ENCODE measurements at places on chromosomes 7 and 10.
A peak's percentile ranks its signal among the peaks of the same experiment; 100 is the strongest.

DNA sequence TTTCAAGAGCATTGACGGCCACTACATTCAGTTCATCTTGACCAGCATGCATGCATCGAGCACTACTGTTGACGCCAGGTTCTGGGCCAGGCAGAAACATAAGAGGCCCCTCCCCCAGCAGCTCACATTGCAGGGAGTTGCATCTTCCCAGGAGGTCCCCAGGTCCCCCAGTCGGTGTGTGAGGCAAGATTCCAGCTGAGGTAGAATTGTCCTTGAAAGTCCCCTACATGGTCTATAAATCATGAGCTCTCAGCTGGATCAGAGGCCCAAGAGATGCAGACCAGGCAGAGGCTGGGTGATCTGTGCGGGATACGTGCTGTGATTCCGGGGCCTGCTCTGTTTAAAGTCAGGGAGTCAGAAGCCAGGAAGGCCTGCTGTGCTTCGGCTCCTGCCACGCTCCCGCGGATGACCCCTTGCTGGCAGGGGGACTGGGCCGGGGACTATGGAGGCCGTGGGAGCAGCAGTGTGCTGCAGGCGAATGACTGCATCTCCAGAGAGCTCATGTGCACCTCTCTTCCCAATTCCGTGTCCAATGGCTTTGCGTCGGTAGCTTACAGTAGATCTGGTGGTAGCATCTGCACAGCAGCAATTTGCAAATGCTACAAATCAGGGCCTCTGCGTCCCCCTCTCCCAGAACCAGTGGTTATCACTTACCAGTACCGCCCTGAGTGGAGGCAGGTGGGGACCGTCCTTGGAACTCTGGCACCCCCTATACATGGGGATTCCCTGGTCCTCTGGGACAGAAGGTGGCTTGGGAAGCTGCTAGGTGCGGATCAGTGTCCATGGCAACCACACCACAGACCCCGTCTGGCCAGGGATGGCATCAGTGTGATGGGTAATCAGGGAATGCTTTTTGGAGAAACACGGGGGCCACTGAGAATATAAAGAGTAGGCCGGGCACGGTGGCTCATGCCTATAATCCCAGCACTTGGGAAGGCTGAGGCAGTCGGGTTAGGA is 93.6 kb downstream of the RGS10 start:
- no peak for DNase-seq

- DNase-seq = no peak
Observed at GRCh38 chr7:132996581-132997242, 85.2 kb downstream of the CHCHD3 start.

DNA sequence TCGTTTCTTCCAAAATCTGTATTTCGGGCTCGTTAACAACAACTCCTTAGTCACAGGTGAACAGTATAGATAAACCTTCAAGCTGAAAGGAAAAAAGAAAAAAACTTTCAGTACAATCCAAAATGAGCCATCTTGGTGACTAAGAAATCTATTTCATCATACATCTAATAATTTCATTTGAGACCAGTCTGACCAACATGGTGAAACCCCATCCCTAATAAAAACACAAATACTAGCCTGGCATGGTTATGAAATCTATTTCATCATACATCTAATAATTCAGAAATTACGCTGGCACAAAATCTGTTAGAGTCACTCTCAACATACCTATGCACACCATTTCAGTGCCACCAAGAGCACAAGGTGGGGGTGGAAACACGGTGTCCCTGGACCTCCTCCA is 8.8 kb downstream of the DCLRE1C start:
- no peak for DNase-seq

DNA sequence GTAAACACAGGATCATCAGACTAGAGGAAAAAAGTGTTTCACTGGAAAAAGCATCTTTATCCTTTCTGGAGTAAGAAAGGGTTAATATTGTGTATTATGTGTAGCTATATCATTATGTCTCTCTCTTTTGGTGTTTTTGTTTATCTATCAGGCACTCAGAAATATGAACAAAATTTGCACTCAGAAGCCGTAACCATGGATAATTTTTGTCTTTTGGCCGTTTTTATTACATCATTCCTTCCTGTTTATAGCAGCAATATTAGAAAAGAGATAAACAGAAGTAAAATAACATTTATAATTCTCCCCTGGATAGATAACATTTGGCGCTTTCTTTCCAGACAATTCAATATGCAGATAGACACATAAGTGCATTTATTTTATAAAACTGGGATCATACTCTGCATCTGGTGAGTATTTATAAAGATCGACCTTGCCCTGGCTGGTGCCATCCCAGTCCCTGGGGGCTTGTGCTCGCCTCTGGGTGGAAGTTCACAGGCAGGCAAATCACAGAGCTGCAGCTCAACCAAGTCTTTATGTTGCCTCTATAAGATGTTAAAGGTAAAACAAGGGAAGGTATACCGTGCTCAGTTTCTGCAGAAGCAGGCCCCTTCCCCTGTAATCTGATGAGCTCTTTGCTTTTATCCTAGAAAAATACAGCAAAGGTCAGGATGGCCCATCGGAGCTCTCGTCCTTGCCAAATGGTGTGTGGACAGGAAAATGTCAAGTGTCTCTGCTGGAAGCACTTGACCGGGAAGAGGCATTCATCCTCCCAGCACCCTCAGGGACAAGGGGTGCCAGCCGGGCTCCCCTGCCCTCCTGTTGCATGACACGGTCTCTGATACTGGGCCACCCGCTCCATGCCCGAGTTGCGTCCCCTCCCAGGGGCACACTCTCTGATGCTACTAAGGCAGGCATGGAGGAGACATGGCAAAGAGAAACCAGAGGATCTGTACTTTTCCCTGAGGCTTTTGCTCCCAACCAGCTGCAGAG is 43.9 kb downstream of the PYROXD2 start:
- no peak for DNase-seq

DNA sequence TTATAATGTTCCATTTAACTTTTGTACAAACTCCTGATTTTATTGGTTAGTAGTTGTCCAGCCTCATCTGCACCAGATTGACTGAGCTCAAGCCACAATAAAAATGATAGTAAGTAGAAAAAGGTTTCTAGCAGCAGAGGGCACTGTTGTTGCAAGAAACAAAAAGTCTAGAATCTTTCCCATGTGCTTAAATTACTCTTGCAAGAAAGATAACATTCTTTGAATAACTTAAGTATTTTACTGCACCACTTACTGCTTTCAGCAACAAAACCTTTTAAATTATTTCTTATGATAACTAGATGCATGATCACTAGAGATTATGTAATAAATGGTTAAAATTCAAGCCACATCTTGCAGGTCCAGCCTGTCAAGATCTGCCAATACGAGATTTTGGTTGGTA is 27.0 kb downstream of the LMOD2 start:
- DNase-seq = peak; percentile 19

- DNase-seq = peak; percentile 64
Observed at GRCh38 chr7:105837765-105838626, 38.4 kb downstream of the ATXN7L1 start.

DNA sequence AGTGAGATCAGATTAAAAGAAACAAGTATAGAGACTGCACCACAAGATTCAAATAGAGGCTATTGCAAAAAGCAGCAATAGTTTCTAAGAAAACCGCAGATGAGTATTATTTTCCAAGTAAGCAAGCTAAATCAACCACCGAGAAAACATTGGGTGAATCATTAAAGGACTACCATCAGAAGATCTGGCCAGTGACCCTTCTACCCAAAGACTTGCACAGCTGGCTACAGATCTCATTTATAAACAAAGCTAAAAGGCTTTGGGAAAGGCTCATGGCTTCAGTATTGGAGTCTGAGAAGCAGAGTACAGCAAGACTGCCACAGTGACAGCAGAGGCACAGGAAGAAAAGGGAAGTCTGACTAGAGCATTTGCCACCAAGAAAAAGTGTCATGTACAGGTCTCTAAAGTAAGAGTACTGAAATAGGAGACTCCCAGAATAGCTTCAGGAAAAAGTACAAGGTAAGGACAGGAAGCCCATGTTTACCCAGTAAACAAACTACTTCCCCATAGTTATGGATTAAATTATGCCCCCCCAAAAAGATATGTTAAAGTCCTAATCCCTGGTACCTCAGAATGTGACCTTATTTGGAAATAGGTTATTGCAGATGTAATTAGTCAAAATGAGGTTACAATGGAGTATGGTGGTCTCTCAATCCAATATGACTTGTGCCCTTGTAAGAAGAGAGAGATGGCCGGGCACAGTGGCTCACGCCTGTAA is 19.0 kb downstream of the STEAP1 start:
- DNase-seq = no peak

DNA sequence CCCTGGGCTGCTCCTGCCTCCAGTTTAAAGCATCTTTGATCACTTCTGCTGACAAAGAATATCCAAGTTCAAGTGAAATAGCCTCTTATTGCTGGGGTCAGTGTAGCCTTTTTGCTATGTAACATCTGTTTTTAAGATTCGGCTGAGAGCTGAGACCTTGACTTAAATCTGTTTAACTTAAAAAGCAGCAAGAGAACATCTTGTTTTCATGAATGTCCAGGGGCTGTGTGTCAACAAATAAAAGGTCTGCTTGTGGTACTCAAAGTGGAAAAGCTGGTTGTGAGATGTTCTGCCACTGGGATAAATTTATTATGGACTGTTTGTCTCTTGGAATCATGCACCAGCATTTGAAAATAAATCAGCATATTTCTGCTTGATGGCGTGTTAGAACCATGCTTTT is 73.2 kb downstream of the CALD1 start:
- DNase-seq = no peak

GRCh38 chr10:98321186-98321780 is 53.3 kb upstream of the LOXL4 start:
- no peak for DNase-seq

DNA sequence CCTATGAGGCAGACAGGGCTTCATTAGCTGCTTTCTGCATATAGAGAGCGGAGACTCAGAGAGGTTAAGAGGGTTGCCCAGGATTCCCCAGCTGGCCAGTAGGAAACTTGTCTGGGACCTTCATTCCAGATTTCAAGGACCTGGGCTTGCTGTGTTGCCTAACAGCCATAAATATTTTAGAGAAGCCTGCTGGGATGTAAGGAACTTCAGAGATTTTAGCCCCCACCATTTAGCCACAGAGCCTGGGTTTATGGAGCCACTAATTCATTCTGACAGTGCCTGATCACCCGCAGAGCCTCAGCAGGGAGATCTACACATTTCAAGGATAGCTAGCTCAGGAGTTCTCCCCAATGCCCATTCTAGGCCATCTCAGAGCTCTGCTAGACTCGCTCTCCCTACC is 56.6 kb upstream of the TRUB1 start:
- DNase-seq = no peak

- no peak for DNase-seq
Observed at GRCh38 chr10:80588546-80588945, 50.8 kb downstream of the SH2D4B start.

DNA sequence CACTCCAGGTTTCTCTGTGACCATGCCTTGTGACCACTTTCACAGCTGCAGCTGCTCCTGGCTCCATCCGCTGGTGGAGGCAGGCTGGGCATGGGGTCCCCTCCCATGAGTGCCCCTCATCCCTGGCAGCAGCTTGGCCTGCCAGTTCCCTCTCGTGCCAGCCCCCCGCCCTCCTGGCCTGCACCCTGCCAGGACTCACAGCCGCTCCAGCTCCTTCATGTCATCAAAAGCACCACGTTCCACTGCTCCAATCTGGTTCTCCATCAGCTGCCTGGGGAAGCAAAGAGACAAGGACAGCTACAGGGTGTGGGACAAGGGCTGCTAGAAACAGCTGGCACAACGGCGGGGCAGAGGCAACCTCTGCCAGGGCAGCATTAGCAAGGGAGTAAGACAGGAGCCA is 22.6 kb downstream of the SLIT1 start:
- DNase-seq = no peak

GRCh38 chr7:66571568-66571967 is 57.1 kb upstream of the KCTD7 start:
- no peak for DNase-seq
